ENCODE measurements at places on chromosomes 6 and 20. TPM values are rescaled to one million over a fixed set of nuclear protein-coding genes. Genes with fewer than 3 reads are reported as not detected.

PTCHD4 gene
- total RNA-seq = 4.8 TPM

ARFGEF3 gene
- 28.3 TPM for total RNA-seq

DNA sequence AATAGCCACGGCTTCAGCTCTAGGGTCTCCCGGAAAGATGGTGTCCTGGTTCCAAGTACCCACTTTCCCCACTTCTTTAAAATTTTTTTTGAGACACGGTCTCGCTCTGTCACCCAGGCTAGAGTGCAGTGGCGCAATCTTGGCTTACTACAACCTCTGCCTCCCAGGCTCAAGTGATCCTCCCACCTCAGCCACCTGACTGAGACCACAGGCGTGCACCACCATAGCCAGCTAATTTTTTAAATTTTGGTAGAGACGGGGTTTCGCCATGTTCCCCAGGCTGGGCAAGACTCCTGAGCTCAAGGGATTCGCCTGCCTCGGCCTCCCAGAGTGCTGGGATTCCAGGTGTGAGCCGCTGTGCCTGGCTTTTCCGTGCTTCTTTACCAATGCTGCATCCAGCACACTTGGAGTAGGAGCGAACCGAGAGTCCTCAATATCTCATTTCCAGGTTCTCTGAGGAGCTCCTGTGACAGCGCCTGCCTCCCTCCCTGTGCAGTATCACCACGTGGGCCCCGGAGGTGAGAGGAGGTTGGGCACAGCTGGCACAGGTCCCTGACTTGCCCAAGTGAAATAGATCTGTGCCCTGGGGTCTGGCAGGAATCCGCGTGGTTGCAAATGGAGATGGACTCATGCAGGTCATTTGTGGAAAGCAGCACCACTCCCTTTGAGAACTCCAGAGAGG is 37.3 kb downstream of the EZR start:
- DNase-seq = no peak

- DNase-seq = no peak
Measured at GRCh38 chr6:11120271-11121005, 8.9 kb upstream of the ERVFRD-1 start.

OPRL1 gene
- total RNA-seq = 1.5 TPM

PGC gene
- total RNA-seq = not detected

SCRT2 gene
- total RNA-seq = not detected

- no peak for DNase-seq
Measured at GRCh38 chr6:40855168-40855880, 183.7 kb downstream of the UNC5CL start.

DEFB127 gene
- total RNA-seq = not detected

ANGPT4 gene
- total RNA-seq = not detected

- no peak for DNase-seq
Measured at GRCh38 chr6:10964684-10965083, 77.8 kb downstream of the SYCP2L start.

DNA sequence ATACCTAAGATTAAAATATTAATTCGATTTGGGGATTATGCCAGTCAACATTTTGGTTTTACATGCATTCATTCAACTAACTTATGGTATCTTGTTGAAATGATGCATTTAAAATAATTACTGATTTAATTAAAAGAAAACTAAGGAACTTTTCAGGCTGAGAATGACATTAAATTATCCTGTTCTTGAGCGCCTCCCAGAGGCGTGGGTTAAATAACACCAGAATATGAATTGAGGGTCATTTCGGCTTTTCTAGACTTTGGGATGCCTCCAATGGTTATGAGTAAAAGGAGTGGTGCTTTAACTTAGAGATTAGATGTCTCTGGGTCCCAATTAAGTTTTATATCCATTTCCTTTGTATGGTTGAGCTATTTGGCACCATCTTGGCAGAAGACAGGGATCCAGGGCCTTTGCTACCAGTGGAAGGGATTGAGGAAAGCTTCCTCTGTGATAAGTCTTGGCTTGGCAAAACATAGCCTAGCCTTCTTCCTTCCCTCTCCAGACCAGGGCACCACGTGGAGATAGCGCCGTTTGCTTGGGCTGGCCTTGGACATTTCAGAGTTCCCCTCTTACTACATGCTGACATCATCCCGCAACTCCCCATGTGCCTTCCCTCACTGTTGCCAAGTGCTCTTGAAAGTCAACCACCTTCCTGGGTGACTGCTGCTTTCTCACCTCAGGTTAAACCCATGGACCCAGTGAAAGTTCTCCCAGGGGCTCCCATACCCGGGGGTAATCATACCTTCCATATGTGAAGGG is 28.7 kb downstream of the GNAS start:
- no peak for DNase-seq

DNA sequence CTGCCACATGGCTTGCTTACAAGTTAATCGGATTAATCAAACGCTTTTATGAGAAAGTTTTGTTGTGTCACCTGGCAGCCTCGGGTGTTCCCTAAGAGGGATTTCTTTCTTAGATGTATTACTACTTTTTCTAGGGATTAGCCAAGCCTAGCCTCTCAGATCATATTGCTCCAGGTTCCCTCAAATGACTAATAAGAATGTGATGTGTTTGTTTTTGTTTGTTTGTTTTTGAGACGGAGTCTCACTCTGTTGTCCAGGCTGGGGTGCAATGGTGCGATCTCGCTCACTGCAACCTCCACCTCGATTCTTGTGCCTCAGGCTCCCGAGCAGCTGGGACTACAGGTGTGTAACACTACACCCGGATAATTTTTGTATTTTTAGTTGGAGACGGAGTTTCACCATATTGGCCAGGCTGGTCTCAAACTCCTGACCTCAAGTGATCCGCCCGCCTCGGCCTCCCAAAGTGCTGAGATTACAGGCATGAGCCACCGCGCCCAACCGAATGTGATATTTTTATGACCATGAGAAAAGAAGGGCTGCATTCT is 977 bp downstream of the HMGN4 start:
- DNase-seq = no peak

DNA sequence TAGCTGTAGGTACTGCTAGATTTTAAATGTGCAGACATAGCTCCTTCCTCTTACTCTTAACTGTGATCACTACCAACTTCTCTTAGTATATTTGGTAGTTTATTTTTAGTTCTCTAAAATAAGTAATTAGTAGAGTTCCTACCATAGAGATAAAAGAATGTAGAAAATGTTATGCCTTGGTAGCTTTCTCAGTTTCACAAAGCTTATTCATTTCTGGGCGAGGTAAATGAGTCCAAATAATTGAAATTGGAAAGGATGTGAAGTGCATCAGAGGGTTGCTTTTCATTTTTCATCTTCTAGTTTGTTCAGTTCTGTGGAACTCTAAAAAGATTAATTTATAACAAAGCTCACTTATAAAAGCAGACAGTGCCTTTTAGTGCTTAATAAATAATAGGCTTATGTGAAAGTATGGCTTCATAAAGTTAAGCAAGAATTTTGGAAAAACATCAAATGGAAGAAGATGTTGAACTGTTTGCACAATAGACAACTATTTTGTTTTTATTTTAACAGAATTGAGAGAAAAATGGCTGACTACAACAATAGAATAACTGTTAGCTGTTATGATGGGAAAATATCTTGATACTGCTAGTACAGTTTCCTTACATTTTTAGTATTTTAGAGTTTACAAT is 303.7 kb downstream of the UTRN start:
- DNase-seq = no peak

DNA sequence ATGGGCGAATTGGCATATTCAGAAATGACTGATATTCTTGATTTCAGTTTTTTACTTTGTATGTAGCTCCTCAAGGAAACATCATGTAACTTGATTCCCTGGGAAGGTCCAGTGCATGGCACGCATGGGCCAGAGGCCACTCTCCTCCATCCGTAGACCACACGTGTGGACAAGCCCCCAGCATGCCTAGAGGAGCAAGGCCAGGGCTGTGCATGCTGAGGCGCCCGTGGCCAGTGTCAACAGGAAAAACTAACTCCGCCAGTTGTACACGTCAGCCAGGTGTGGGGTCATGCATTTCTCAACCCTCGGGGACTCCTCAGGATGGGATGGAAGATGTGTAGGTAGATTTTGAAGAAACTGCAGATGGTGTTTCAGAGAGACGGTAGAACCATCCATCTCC is 37.8 kb upstream of the CD93 start:
- DNase-seq = no peak

- DNase-seq = no peak
Measured at GRCh38 chr6:10521104-10521808, at the start of gene GCNT2. Gene GCNT2, plus strand, starts transcription at chr6:10521351. Its CDS starts 7,561 bp downstream, at chr6:10528912.

DNA sequence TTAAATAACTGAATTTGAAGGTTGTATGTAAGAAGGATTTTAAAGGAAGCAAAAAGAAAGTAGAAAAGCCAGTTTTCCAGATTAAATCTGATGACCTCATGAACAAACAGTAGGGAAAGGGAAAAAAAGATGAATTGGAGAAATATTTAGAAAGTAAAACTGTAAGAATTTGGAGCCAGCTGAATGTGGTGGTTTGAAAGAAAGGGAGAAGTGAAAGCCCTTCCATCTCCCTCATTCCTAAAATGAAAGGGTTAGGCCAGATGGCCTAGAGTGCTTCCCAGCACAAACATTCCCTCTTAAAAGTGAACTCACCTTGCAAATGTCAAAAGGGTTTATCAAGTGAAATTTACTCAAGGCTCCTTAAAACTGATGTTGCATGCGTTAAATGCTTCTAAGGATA is 139.3 kb upstream of the COL21A1 start:
- DNase-seq = no peak

SAMD10 gene
- total RNA-seq = 12.8 TPM

GPR63 gene
- total RNA-seq = 3.0 TPM

DNA sequence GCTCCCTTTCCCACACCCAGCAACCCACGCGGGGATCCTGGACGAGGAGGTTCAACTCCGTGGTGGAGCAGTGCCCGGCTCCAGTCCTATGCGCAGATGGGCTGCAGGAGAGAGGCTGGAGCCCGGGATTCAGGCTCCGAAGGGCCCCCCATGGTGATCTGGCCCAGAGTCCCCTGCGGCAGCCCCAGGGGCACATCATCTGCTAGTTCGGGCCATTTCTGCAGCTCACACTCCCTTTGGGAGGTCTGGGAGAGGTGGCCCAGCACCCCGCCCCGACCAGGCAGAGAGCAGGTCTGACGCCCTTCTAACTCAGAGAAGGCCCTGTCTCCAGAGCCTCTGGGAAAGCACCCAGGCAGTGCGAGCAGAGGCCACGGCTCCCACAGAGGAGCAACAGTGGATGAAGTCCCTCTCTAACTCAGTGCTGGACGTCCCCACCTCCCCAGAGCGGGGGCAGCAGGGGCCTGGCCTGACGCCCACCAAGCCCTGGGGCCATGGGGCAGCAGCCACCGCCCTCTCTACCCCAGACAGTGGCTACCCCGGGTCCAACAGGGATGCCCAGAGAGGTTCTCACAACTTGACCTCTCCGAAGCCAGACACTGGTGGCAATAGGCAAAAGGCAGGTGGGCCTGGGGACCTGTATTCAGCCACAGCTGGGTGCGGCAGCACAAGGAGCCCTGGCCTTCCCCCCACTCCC is 3.3 kb downstream of the KCNQ2 start:
- DNase-seq = no peak
